ENCODE measurements at places on chromosomes 7 and 10.
A peak's percentile ranks its signal among the peaks of the same experiment; 100 is the strongest.

GRCh38 chr7:8413600-8413999 is 19.8 kb upstream of the NXPH1 start:
- no peak for DNase-seq

DNA sequence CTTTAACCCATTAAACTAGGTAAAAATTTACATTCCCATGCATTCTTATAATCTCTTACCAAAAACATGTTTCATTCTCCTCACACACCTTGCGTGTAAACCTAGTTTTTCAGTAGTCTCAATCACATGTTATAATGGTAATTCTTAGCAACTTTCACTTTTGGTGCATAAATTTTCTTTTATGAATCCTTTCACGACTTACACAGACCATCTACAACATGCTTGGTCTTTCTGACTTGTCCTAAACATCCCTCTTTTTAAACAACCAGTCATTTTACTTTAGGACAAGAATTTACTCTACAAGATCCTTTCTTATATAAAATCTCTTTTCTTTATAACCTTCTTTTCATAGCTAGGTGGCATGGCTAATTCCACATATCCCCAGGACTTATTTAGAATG is 25.8 kb downstream of the FBXL13 start:
- no peak for DNase-seq

DNA sequence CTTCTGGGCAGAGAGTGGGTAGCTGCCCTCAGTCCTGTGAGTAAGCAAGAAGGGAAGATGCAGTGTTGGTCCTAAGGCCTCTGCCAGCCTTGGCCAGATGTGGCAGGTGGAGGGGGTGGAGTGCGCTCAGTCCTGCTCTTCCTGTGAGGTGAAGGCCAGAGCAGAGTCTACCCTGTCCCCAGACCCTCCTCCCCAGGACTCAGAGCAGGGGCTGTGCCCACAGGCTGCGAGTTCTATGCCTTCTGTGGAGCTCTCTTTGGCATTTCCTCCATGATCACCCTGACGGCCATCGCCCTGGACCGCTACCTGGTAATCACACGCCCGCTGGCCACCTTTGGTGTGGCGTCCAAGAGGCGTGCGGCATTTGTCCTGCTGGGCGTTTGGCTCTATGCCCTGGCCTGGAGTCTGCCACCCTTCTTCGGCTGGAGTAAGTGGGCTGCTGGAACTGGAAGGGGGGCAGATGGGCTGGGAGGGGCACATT is 4.0 kb downstream of the OPN4 start:
- DNase-seq = no peak

- DNase-seq = no peak
Measured at GRCh38 chr7:122887848-122888247, 1.6 kb upstream of the CADPS2 start.

DNA sequence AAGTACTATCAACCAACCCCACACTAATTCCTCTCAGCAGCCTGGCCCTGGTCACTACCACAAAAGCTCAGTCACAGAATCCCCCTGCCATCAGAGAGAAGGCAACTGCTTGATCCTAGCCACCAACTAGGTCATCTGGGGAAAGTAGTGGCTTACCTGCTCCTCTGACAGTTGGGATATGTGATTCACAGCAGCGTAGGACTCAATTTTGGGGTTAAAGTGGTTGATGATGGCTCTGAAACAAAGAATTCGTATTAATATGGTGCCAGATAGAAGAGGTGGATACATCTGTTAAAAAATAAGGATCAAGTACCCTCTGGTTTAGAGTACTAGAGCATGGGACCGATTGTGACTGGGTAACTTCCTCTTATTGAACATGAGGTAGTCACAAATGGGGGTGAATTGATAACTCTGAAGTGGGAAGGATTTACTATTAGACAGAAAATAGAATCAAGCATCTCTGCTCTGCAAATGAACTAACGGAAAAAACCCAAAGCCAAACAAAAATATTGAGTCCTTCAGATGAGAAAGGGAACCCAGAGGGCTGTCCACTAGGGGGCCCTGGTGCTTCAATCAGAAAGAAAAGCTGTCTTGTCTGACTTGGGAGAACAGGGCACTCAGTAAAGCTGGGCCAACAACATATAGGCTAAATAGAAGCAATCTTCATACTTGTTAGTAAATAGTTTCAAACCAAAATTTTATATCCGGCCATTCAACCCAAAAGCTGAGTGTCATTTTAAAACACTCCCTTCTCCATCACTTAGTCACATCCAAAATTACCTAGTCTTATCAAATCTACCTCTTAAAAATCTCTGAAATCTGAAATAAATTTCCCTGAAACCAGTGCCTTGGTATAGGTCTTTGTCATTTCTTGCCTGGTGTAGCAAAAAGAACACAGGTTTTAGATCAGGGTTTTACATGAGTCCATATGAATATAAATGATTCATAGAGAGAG is 45.9 kb upstream of the KCNIP2 start:
- peak; percentile 26 for DNase-seq

GRCh38 chr7:81902536-81902935 is 132.7 kb upstream of the HGF start:
- no peak for DNase-seq

DNA sequence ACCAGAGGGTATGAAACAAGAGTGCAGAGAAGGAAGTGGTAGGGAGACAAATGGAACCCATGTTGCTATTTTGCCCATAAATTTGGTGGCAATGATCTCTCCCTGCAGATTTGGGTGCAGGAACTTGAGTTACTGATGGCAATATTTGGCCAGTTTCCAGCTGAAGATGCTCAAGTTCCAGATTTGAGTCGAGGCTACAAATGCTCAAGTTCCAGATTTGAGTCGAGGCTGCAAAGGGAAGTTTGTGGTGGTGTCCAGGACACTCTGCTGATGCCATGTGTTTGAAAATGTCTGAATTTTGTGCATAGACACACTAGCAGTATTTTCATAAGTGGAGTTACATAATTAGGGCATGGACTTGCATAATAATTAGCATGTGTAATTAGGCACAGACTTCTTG is 40.8 kb downstream of the TBXAS1 start:
- no peak for DNase-seq

DNA sequence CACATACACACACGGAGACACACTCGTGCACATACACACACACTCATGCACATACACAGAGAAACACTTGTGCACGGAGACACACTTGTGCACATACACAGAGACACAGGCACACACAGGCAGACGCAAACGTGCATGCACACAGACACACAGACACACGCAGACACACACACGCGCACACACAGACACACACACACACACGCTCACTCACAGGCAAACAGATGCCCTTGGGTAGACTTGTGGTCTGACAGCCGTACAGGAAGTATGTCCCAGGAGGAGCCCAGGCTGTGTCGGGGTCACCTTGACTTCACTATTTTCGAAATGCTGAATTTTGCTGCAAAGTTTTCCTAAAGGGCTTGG is 538.0 kb downstream of the DNAJB6 start:
- no peak for DNase-seq

GRCh38 chr10:100943508-100943907 is 25.8 kb upstream of the SEMA4G start:
- no peak for DNase-seq

DNA sequence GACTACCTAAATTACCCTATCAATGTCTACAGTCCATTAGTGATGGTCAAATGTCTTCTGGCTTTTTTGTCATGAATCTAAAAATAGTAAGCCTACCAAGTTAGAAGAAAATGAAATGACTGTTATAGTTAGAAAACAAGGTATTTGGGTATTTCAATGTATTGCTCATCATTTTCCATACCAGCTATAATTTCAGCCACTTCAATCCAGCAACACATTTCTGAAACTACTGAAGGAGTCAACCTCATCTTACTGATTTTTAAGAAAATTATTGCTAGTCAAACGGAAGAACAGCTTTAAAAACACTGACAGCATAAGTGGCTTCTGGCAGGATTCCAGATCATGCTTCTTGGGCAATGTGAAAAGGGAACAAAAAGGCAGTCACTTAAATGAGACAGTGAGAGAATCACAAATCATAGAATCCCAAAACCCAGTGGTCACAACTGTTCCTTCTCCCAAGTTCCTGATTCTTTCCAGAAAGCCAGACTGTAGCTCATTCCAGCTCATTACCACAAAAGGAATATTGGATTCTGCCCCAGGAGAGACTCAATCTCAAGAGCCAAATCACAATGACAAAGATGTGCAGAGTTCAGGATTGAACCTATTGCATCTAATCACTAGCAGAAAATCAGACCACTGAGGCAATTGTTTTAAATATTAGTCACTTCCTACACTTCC is 61.2 kb upstream of the LRRN3 start:
- DNase-seq = no peak

DNA sequence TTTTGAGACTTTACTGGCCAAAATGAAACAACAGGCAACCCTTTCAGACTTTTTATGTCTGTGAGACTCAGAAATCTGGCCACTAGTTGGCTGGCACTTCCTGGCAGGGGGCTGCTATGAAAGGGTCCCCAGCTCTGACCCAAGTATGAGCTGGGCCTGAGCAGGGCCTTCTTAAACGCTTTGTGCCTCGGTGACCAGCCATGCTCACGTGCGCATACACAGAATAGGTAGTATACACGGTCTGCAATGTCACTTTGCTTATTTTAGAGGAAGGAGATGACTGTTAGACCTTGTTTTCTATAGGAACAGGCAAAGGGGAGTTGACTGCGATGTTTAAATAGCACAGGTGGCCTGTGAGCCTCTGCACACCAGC is 129.6 kb downstream of the VIPR2 start:
- no peak for DNase-seq

DNA sequence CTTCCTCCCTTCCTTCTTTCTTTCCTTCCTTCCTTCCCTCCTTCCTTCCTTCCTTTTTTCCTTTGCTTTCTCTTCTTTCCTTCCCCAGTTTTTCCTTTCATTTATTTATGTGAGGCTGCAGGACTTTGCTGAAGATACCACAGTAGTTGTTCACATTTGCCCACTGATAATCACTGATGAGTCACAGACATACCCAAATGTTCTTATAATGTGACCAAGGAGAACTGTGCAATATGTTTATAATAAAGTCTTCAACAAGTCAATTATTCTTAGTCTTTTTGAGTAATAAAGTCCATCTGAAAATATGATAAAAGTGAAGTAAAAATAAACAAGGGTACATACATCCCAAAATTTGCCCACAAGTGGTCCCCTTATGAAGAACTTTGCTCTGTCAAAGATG is 159.7 kb downstream of the GNAI1 start:
- DNase-seq = no peak

GRCh38 chr7:153943457-153943856 is 108.7 kb upstream of the DPP6 start:
- no peak for DNase-seq

DNA sequence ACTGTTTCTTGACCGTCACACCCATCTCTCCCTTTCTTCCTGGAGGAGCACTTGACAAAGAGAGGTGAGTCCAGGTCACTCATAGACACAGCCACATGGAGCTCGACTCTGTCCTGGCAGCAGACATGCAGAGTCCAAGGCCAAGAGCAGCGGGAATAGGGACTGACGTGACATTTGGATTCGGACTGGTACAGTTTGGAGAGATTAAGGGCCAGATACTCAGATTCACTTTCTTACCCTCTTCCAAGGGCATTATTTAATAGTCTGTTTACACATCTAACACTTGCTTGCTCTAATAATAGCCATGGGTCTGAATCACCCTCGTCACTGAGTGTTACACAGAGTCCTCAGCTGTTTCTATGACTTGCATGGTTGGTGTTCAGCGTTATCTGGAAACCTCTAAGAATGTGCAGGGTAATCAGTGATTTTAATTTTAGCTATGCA is 39.2 kb upstream of the OTUD1 start:
- DNase-seq = no peak

DNA sequence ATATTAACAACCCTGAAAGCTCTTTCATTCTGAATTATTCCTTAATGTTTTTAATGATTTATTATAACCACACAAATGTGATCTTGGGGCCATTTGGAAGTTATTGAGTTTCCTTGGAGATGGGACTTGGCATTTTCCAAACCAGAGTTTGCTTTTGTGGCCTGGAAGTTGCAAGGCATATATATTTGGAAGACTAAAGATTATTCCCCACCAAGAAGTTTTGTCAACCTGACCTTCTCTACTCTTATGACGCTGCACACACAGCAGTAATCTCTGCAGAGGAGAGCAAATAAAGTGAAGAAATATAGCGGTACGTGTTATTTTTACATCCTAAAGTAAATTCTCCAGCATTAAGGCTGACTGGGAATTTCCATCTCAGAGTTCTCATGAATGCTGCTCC is 397.0 kb downstream of the LRMDA start:
- no peak for DNase-seq

GRCh38 chr7:50594734-50595485 is 29.7 kb upstream of the DDC start:
- DNase-seq = no peak

GRCh38 chr10:56633876-56634452 is 272.9 kb upstream of the ZWINT start:
- DNase-seq = no peak

- DNase-seq = no peak
Measured at GRCh38 chr10:19788902-19789301, 27.3 kb upstream of the PLXDC2 start.

DNA sequence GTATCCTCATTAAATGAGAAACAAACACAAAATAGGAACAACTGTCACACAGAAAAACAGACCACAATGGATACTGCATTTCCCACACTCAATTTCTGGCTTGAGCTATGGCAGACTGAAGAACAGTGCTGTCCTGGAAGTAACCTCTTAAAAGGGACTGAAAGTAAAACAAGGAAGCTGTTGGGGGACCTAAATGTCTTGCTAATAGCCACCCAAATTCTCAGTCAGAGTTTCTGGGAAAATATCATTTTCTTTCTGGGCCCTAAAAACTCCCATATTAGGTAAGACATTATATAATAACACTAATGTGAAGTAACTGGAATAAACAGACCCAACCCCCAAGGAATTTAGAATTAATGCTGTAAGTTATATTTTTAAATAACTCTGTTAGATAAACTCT is 80.9 kb upstream of the TFEC start:
- DNase-seq = no peak

DNA sequence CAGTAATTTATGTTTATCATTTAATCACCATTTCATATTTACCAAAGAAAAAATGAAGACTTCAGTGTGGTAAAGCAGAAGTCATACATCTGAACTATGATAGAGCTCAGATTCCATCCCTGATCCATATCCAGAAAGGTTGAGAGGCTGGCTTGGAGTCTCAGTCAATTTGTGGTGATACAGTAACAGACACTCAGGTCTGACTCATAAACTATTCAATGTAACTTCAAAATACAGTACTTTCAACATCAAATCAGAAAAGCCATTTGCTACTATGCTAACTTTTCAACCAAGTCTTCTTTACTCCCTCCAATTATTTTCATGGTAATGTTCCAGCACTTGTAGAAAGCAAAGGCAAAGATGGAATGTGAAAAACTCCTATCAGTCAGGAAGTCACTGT is 190.4 kb downstream of the HDAC9 start:
- no peak for DNase-seq

- no peak for DNase-seq
Measured at GRCh38 chr7:53110425-53110824, 75.0 kb downstream of the POM121L12 start.
